HL-60 (cell line): ENCODE measurements at places on chromosomes 1 and 21.
A peak's percentile ranks its signal among the peaks of the same experiment; 100 is the strongest.

DNA sequence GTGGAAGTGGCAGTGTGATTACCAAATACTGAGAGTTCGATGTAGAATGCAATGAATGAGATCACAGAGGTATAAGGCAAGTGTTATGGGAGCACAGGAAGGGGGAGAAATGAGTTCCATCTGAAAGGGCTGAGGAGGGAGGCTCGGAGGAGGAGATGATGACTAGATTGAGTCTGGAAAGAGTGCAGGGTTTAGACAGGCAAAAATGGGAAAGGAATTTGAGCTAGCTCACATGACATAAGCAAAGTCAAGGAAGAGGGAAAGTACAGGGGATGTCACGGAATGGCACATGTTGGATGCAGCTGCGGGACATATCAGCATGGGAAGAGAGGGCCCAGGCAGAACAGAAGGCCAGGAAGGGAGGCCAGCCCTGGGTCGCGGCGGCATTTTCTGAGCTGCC lies 132.7 kb downstream of the RUNX1 start:
- no peak for DNase-seq

DNA sequence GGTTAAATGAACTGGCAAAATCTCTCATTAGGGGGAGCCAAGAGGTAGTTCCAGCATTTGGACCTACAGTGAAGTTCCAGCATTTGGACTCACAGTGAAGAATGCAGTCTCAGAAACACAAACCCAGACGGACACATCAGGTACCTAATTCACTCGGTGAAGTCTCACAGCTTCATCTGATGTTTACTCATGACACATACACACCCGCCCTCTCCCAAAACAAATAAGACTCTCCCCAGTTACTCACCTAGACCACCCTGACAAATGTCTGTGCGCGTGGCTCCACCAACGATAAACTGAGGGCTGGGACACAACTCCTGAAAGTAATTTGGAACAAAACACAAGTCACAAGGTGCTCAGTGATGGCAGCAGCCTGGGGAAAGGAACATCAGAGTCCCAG lies 11.4 kb downstream of the CAPN8 start:
- no peak for DNase-seq

- no peak for DNase-seq
Measured at GRCh38 chr1:30415171-30415940, 308.0 kb downstream of the MATN1 start.

DNA sequence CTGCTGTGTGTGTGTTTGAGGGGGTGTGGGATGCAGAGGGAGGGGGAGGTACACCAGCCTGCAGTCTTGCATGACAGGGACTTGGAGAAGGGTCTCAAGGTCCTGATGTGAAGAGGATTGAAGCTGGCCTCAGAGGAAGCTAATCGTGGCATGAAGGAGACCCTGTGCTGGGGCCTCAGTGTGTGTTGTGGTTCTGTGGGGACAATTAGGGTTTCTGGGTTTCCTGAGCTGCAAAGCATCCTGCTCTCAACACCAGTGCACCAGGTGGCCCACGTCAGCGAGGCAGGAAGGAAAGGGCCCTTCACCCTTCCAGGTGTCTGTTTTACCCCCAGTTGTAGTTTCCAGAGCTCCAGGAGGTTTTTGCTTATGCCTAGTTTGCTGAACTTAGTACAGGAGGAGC lies 52.8 kb downstream of the TENT5C start:
- no peak for DNase-seq

DNA sequence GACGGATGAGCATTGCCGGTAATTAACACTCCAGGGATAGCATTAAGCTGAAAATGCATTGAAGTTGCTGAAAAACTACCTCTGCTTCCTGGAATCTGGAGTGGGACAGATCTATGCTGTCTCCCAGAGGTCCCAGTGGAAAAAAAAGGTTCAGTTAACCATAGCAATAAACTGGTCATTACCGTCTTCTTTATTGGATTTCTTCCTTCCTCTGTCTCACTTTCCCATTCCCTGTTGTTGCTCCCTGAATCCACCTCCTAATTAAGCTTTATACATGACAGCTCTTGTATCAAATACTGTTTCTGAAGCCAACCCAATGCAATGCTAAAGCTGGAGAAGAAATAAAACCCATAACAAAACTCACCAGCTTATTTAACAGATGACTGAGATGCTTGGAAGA lies 1805.9 kb downstream of the NCAM2 start:
- no peak for DNase-seq

GRCh38 chr1:234628089-234628488 lies 18.1 kb upstream of the IRF2BP2 start:
- DNase-seq, result no peak

GRCh38 chr21:36111238-36111637 lies 23.6 kb upstream of the CBR3 start:
- DNase-seq, result no peak

GRCh38 chr1:86825319-86825718 lies 88.6 kb downstream of the SELENOF start:
- no peak for DNase-seq

DNA sequence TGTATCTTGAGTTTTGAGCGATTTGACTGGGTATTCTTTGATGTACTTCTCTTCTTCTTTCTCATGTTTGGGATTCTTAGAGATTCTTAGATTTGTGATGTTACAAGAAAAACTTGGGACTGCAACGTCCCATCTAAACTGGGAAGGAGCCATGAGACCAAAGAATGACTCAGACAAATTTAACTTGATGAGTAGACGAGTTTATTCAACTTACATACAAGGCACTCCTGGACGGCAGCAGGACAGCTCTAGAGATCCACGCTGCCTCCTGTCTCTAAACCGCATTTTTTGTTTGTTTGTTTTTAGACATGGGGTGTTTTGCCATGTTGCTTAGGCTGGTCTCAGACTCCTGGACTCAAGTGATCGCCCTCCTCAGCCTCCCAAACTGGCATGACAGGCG lies 137.1 kb downstream of the PIK3R3 start:
- no peak for DNase-seq

GRCh38 chr1:60908159-60908558 lies 174.2 kb upstream of the NFIA start:
- DNase-seq, result no peak

- DNase-seq, result no peak
Measured at GRCh38 chr1:223207293-223208066, 64.4 kb upstream of the TLR5 start.

GRCh38 chr1:30907481-30908315 lies 860 bp downstream of the SDC3 start:
- DNase-seq, result no peak

DNA sequence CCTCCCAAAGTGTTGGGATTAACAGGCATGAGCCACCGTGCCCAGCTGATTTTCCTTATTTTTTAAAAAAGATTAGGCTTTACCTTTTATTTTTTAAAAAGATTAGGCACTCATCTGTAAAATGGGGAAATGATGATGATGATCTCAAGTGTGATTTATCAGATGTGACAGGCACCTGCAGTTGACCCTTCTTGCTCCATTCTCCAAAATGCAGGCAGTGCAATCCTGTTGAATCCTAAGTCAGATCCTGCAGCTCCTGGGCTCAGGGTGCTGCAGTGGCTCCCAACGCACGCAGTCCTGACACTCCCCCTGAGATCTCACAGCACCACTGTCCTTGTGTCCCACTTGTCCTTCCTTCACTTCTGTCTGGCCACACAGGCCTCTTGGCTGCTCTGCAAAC lies 257.3 kb upstream of the KAZN start:
- no peak for DNase-seq

GRCh38 chr1:14777516-14778506 lies 179.3 kb downstream of the KAZN start:
- no peak for DNase-seq

DNA sequence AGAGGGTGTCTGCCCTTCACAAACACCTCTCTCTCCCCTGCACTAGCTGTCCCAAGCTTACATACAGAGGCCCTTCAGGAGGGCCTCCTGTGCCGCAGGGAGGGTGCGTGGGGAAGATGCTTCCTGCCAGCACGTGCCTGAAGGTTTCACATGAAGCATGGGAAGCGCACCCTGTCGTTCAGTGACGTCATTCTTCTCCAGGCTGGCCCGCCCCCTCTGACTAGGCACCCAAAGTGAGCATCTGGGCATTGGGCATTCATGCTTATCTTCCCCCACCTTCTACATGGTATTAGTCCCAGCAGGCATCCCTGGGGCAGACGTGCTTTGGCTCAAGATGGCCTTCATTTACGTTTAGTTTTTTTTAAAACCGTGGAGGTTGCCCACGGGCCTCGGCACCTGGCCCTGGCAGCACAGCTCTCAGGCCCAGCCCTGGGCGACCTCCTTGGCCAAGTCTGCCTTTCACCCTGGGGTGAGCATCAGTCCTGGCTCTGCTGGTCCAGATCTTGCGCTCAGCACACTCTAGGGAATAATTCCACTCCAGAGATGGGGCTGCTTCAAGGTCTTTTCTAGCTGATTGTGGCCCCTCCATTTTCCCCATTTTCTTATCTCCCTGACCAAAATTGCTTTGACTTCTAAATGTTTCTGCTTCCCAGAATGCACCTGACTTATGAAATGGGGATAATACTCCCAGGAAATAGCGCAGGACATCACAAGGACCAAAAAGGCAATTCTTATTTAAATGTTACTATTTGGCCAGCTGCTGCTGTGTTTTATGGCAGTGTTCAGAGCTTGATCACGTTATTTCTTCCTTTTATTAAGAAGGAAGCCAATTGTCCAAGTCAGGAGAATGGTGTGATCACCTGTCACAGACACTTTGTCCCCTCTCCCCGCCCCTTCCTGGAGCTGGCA lies 6.1 kb downstream of the NPPA start:
- DNase-seq, result peak; percentile 67

- no peak for DNase-seq
Measured at GRCh38 chr1:203985044-203985443, 87.9 kb upstream of the SOX13 start.

GRCh38 chr21:44892536-44893277 lies 19.2 kb upstream of the PTTG1IP start:
- peak; percentile 74 for DNase-seq

- DNase-seq, result no peak
Measured at GRCh38 chr1:180210008-180210620, 19.9 kb upstream of the LHX4 start.
